Stomach (tissue), 19 donors: ENCODE measurements at places on chromosomes 1 and 21. TPM values are rescaled to one million over a fixed set of nuclear protein-coding genes. Genes with fewer than 3 reads are reported as not detected.
A peak's percentile ranks its signal among the peaks of the same experiment; 100 is the strongest.

DNA sequence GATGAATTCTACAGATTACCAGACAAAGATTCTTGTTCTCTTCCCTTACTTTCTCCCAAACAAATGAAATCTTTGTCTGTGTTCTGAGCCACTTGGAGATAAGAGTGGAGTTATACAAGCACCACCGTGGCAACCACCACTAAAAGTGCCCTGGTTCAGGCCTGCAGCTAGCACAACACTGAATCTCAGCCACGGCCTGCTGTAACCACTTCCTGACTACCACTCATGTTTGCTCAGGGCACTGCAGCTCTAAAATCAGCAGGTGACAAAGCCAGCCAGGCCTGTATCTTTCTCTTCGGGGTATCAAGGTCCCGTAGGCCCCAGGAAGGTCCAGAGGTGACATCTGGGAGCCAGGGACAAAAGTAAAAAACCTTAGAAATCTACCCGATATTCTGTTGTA, 3.2 kb upstream of the OR2T6 start:
- no peak for DNase-seq

DENND2D gene
- total RNA-seq: 121 TPM

DNA sequence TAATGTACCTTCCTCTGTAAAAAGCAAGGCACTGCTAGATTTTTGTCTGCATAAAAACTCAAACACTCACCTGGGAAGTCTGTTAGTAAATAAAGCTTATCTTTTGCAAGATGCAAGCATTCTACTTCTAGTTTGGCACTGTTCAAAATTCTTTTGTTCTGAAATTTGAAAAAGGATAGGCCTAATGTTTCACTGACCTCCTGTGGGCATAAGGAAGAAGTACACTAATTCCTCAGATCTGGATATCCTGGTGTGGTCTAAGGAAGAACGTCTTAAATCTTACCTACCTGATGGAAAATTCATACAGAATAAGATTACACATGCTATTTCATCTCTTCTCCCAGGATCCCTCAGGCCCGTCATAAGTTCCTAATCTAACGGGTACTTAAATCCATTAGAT, 93.5 kb upstream of the CAMK1G start:
- DNase-seq: no peak

DNA sequence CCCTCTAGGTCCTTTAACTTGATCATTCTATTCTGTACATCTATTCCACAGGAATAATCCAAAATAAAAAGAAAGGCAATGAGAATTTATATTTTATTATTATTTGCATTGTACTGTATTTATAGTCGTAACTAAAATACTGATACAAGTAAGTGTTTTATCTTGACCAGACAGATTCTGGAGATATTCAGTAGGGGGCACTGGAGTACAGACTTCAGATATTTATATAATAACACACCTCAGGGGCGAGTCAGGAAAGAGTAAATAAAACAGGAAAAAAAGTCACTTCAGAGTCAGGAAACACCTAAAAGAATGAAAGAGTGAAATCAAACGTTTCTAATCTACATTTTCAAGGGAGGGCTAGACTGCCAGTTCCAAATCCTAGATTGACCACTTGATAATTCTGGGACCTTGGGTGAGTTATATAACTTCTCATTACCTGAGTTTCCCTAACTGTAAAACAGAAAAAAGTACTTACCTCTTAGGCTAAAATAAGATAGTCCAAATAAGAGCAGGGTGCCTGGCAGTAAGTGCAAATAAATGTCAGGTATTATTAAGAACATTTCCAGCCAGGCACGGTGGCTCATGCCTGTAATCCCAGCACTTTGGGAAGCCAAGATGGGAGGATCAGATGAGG, 31.1 kb upstream of the MTF1 start:
- DNase-seq: no peak

DNA sequence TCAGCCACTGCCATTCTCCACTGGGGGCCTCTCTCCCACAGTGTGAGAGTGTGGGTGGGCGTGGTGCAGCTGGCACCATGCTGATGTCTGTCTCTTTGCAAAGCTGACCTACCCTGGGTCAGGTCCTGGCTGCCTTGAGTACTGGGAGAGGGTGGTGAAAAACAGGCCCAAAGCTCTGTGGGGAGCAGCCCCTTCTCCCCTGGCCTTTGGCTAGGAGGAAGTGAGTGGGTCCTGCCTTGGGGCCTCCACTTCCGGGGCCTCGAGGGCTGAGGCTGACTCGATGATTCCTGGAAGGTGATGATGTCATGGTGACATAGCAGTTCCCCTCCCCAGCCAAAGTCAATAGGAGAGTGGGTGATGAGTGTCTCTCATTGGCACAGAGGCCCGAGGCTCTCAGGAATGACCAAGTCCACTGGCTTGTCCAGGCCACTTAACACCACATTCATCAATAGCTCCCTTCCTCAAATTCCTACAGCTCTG, 53.0 kb downstream of the IER5 start:
- peak; percentile 41 for DNase-seq

DNA sequence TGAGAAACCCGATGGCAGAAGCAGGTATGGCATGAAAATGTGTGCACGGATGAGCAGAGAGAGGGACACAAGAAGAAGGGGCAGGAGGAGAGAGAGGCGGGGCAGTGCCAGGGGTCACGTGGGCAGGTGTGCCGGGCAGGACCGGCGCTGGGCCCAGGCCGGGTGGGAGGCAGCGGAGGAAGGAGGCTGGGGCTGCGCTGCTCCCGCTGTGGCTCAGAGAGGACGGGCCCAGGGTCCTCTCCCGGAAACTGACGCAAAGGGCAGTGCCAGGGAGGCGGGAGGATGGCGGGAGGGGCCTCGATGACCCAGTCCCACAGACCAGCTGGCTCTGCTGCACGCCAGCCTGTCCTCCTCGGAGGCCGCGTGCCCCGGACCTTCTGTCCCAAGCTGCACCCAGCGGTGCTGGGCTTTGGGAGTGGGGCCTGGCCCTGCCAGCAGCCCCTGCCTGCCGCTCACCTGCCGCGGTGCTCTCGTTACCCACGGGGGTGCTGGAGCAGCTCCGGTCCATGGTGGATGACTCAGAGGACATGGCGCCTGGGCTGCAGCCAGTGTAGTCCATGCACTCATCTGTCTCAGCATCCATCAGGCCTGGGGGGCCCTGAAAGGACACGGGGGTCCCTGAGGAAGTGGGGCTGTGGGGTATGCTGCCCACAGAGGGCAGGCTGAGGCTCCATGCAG, 153.9 kb downstream of the CASZ1 start:
- DNase-seq: no peak

- peak; percentile 65 for DNase-seq
These were observed 91.5 kb downstream of the SSBP3 start for GRCh38 chr1:54314696-54315095.
